ENCODE measurements at places on chromosomes 1 and 21. TPM values are rescaled to one million over a fixed set of nuclear protein-coding genes. Genes with fewer than 3 reads are reported as not detected.

The GLIS1 gene
- not detected for total RNA-seq

The ZFP69B gene
- 0.91 TPM for total RNA-seq

The DMAP1 gene
- 30.9 TPM for total RNA-seq

The TDRD5 gene
- not detected for total RNA-seq

The ADAM30 gene
- not detected for total RNA-seq

DNA sequence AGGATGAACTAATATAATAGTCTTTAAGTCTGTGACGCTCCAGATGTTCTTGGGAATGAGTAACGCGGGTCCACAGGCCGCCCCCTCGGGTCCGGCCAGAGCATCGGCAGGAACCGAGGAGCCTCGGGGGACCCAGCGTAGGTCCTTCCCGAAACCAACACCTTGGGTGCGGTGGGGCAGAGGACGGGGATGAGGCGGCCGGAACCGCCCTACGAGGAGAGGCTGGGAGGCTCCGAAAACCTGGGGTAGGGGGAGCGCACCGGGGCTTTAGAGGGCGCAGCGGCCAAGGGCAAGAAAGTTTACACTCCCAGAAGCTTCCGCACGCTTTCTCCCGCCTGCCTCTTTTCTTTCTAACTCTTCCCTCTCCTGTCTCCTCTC, 7.1 kb downstream of the DMRTA2 start:
- no peaks in the 10 kb centered on the region for H3K27me3 ChIP-seq
- H3K27ac ChIP-seq, result no peak overlapping the region
- H3K4me1 ChIP-seq, result peaks cover 49% of the 10 kb centered on the region

GRCh38 chr1:23215751-23216449, 1.4 kb downstream of the HTR1D start:
- peaks cover 11% of the 10 kb centered on the region for H3K4me1 ChIP-seq
- peaks cover 10% of the 10 kb centered on the region for H3K27me3 ChIP-seq
- no peak overlapping the region for H3K4me3 ChIP-seq
- no peak overlapping the region for H3K27ac ChIP-seq
- DNase-seq, result no peak
- no peaks in the 10 kb centered on the region for H3K36me3 ChIP-seq

GRCh38 chr1:30299393-30299792, 424.0 kb downstream of the MATN1 start:
- no peak overlapping the region for H3K27ac ChIP-seq
- H3K27me3 ChIP-seq, result peaks cover 66% of the 10 kb centered on the region
- DNase-seq, result peak; percentile 84

GRCh38 chr1:210565306-210565705, 236.6 kb downstream of the HHAT start:
- DNase-seq, result no peak
- H3K27me3 ChIP-seq, result no peaks in the 10 kb centered on the region
- H3K36me3 ChIP-seq, result no peaks in the 10 kb centered on the region
- no peak overlapping the region for H3K4me3 ChIP-seq
- H3K4me1 ChIP-seq, result no peaks in the 10 kb centered on the region

GRCh38 chr21:41802684-41803083, 35.8 kb upstream of the RIPK4 start:
- no peaks in the 10 kb centered on the region for H3K27me3 ChIP-seq
- peaks cover 48% of the 10 kb centered on the region for H3K36me3 ChIP-seq
- H3K4me1 ChIP-seq, result peaks cover 14% of the 10 kb centered on the region
- no peak for DNase-seq
- H3K4me3 ChIP-seq, result no peak overlapping the region

GRCh38 chr1:219126377-219126776, 47.3 kb upstream of the LYPLAL1 start:
- no peak for DNase-seq
- H3K36me3 ChIP-seq, result no peaks in the 10 kb centered on the region
- no peaks in the 10 kb centered on the region for H3K27me3 ChIP-seq
- no peaks in the 10 kb centered on the region for H3K4me1 ChIP-seq
- H3K4me3 ChIP-seq, result no peak overlapping the region
- H3K27ac ChIP-seq, result no peak overlapping the region

DNA sequence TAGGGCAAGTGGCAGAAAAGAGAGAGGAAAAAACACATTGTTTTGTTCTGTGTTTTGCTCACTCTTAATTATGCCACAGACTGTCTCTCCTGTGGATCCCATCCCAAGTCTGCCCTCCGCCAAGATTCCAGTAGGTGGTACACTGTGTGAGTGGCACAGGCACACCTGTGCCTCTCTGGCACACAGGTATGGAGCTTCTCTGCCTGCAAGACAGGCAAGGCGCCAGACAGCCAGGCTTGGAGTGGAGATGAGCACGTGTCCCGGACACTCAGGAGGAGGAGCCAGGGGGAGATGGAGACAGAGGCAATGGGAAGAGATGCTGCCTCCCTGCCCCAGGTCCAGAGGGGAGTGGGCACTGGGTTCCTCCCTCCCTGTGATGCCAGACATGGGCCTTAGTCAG, 6.5 kb upstream of the GRIK3 start:
- H3K36me3 ChIP-seq, result no peaks in the 10 kb centered on the region
- no peak for DNase-seq
- no peak overlapping the region for H3K27ac ChIP-seq
- H3K27me3 ChIP-seq, result peaks cover 27% of the 10 kb centered on the region
- peaks cover 23% of the 10 kb centered on the region for H3K4me1 ChIP-seq

GRCh38 chr1:52602856-52603600, 857 bp downstream of the GPX7 start:
- H3K4me3 ChIP-seq, result peak overlapping the region; percentile 66
- no peaks in the 10 kb centered on the region for H3K27me3 ChIP-seq
- peaks cover 32% of the 10 kb centered on the region for H3K4me1 ChIP-seq
- peaks cover 16% of the 10 kb centered on the region for H3K36me3 ChIP-seq
- no peak for DNase-seq
